Activated CD8-positive, alpha-beta memory T cell treated with anti-CD3 and anti-CD28 coated beads, Interleukin-2, amount 50 U/mL, for 4 hours (primary cell): ENCODE measurements at places on chromosomes 2 and 18.
A peak's percentile ranks its signal among the peaks of the same experiment; 100 is the strongest.

DNA sequence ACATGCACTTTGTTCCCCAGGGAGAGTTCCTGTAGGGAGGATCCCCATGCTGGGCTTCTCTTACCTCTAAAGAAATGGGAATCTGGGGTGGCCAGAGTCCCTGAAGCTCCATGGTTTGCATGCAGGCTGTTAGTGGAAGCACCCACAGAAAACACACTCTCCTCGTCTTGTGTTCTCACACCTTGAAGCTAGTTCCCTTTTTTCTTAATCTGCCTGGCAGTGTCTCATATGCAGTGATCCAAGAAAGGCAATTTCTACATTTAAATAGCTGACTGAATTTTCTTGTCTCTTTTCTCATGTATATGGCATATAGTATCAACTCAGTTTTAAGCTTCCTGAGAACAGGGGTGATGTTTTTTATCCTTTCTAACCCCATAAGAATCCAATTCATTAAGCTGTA is 65.0 kb downstream of the LINC00305 start:
- DNase-seq = no peak

DNA sequence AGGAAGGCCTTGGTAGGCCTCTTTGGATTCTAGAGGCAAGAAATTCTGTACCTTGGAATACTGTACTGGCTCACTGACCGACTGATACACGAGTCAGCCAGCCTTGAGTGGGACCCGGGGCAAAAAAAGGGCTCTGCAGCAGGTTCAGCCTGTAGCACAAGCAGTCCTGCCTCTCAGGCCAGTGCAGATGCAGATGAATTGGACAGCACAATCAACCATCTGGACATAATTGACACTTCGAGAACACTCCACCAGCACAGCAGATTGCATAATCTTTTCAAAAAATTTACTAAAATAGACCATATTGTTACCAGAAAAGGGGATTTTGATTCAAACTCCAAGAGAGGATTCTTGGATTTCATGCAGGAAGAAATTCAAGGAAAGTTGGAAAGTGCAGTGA is 241.6 kb downstream of the RPIA start:
- DNase-seq = no peak

- DNase-seq = peak; percentile 62
Observed at GRCh38 chr2:85577386-85578242, at the start of gene VAMP8. Gene VAMP8 (plus strand): TSS chr2:85577586. CDS start chr2:85577647, 61 bp downstream.

DNA sequence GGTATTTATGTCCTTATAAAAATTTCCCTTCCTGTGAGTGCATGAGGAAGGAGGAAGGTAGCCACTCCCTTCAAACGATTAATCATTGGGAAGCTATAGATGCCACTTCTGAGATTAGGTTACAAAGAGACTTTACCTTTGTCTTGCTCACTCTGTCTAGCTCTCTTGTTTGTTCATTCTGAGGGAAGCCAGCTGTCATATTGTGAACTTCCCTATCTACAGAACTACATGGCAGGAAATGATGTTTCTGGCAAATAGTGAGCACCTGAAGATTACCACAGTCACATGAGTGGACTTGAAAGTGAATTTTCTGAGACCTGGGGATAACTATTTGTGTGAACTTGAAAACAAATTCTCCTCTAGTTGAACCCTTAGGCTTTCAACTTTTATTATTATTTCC is 776.8 kb downstream of the CCDC85A start:
- DNase-seq = no peak

DNA sequence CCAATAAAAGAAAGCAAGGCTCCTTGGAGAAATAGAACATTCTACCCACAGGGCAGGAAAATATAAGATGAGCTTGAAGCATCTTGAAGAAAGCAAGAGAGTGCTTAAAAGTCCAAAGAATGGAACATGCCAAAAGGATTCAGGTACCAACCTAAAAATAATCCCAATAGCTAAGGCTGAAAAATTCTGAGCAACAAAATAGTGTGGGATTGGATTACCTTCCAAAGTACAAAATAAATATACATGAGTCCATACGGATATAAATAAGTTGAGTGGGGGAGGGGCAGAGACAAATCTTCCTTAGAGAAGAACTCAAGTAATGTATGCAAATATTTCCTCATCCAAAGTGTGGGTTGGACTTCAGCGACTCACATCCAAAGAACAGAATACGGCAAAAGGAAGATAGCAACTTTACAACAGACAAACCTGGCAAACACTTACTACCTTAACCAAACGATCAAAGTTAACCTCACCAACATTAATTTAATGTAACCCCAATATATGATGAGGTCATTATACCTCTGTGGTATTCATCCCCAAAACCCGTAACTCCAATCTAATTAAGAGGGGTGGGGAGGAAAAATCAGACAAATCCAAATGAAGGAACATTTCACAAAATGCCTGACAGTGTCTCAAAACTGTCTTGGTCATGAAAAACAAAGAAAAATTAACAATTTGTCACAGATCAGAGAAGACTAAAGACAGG is 26.9 kb downstream of the MEMO1 start:
- DNase-seq = no peak

GRCh38 chr2:32752205-32752604 is 124.4 kb downstream of the TTC27 start:
- no peak for DNase-seq

GRCh38 chr2:240570531-240571313 is 2.4 kb downstream of the RNPEPL1 start:
- peak; percentile 16 for DNase-seq

DNA sequence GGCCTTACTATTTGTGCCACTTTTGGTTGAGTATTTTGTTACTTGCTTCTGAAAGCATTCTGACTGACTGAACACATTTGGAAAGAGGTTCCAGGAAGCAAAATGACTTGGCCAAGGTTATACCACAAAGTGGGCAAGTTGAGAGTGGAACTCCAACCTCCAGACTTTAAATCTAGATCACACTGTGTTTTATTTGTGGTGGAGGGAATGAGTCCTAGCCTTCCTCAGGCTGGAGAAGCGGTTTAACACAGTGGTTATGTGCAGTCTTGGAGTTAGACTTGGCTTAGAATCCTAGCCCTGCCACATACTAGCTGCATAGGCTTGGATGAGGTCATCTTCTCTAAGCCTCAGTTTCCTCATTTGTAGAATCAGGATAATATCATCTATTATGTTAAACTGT is 33.4 kb downstream of the PLEKHM3 start:
- no peak for DNase-seq

- no peak for DNase-seq
Observed at GRCh38 chr18:36031407-36031806, 36.0 kb downstream of the RPRD1A start.

DNA sequence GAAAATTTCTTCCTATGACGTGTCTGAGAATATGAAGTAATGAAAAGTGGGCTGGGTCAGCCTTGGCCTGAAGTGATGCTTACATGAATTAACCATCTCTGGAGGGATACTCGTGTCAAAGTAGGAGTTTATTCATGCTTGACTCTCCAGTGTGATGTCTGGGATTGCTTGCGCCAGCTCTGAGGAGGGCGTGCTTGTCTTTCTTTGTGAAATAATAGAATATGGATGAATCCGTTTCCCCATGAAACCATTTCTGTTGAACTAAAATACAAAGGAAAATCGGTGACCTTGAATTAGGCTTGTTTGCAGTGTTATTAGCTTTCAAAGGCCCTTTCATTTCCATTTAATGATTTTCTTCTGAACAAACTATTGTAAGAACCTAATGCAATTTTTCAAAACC is 77.9 kb downstream of the EML6 start:
- no peak for DNase-seq

DNA sequence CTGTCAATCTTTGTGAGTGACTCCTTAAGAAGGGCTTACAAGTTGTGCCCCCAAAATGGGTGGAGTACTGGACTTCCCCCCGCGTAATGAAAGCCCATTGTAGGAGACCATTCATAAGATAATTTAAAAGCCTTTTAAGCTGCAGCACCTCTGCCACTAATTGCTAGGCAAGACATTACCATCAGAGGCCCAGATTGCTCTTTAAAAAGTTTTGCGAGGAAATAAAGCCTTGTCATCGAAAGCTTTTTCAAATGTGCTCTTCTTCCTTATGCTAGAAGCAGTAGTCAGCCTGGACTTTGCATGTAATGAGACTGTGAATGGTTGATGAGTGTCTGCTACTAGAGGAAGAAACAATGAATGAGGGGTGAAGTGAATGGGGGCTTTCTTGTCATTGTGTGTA is 345.3 kb upstream of the CDH2 start:
- no peak for DNase-seq

DNA sequence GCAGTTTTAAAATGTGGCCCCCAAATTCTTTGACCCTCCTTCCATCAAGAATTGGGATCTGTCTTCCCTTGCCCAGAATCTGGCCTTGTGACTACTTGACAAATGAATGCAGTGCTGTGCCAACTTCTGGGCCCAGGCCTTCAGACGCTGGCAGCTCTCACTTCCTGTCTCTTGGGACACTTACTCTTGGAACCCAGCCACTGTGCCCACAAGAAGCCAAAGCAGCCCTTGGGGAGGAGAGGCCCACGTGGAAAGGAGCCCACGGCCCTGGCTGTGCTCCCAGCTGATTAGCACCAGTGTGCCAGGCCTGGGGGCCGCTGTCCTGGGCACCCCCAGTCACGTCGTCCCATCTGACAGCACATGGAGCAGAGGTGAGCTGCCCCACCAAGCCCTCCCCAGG is 56.6 kb downstream of the RPL37A start:
- DNase-seq = no peak
